ENCODE measurements at places on chromosomes 7 and 10.
A peak's percentile ranks its signal among the peaks of the same experiment; 100 is the strongest.

- DNase-seq: no peak
Measured at GRCh38 chr10:131925011-131925649, 24.3 kb downstream of the PPP2R2D start.

DNA sequence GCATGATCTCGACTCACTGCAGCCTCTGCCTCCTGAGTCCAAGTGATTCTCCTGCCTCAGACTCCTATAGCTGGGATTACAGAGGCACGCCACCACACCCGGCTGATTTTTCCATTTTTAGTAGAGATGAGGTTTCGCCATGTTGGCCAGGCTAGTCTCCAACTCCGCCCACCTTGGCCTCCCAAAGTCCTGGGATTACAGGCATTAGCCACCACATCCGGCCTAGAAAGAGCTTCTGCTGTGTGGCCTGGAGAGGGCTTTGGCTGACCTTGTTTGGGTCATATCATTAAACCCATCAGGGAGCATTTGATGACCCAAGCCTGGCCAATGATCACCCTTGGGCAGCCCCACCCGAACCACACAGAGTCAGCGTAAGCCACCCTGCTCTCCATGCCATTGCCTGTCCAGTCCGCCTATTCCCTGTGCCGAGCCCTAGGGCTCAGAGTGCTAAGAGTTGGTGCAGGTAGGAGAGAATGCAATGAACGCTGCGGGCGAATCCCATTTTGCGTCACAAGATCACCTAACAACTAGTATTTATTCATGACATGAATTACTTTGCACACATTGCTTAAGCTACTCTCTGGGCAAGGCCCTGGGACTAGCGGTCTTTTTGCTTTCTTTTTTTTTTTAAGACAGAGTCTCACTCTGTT is 22.3 kb upstream of the GDI2 start:
- no peak for DNase-seq

- DNase-seq: no peak
Measured at GRCh38 chr7:52917982-52918578, 117.4 kb upstream of the POM121L12 start.

- no peak for DNase-seq
Measured at GRCh38 chr10:18086746-18087145, 53.5 kb upstream of the CACNB2 start.

DNA sequence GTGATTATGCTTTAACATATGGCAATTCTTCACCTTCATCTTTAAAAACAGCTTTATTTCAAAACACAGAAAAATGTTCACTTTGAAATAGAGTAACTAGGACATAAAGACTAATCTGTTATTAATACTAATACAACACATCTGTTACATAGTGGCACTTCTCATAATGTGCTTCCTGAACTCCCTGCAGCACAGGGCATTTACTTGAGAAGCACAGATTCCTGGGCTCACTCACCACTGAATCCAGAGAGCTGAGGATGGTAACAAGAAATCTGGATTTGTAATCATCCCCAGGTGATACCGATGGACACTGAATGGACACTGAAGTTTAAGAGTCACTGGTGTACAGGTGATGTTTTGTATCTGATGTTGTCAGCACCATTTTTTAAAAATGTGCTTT is 96.1 kb downstream of the COL28A1 start:
- DNase-seq: no peak

DNA sequence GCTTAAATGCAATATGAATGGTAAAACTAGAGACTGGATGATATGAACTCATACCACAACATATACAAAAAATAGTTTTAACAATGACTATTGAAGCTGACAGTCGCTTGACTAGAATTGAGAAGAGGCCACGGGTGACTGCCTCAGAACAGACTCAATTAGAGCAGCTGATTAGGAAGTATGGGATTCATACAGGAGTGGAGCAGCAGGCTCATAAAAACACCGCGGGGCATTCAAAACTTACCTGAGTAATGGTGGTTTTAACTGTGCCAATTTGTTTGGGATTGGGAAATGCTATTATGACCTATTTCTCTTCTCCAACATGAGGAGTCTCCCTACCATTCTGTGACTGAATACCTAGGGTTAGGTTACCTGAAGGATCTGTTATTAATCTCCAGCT is 2.1 kb downstream of the CADPS2 start:
- DNase-seq: no peak

GRCh38 chr10:34547291-34547690 is 267.8 kb downstream of the PARD3 start:
- DNase-seq: peak; percentile 72

GRCh38 chr7:107659666-107660065 is 962 bp upstream of the SLC26A4 start:
- DNase-seq: no peak

DNA sequence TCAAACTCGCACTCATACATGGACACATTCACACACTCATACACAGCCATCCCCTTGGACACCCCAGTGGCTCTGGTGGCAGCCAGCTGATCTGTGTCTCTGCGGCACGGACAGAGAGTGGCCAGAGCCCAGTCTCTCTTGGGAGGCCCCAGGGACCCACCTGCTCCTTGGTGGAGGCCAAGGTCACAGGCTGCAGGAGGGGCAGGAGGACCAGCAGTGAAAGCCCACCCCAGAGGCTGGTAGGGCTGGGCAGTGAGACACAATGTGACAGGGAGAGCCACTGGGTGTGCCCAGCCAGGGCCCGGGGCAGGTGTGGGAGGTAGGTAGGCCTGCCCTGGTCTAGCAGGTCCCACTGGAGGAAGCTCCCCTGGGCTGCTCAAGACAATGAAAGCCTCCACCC is 18.5 kb downstream of the SHH start:
- no peak for DNase-seq

- DNase-seq: no peak
Measured at GRCh38 chr7:1646957-1647891, 22.9 kb upstream of the ELFN1 start.

DNA sequence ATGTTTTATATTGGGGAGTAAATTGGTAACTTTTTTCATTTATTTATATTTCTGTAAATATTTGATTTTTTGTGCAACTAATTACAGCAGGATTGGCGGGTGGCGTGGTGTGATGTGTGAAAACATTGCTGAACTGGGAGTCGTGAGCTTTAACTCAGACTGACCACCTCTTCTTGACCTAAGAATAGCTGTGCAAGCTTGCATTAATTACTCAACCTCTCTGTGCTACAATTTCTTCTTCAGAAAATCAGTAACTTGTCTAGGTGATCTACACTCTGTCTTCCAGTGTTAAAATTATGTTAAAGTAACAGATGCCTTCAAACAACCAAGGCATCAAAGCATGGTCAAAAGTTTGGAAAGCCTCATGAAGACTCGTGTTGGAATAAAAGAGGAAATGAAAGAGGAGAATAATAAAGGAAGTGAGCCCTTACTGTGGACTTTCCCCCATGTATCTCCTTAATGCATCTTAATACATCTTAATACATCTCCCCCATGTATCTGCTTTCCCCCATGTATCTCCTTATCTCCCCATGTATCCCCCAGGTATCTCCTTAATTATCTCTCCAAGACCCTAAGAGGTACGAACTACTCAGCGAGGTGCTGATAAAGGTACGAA is 71.2 kb downstream of the SVIL start:
- no peak for DNase-seq

DNA sequence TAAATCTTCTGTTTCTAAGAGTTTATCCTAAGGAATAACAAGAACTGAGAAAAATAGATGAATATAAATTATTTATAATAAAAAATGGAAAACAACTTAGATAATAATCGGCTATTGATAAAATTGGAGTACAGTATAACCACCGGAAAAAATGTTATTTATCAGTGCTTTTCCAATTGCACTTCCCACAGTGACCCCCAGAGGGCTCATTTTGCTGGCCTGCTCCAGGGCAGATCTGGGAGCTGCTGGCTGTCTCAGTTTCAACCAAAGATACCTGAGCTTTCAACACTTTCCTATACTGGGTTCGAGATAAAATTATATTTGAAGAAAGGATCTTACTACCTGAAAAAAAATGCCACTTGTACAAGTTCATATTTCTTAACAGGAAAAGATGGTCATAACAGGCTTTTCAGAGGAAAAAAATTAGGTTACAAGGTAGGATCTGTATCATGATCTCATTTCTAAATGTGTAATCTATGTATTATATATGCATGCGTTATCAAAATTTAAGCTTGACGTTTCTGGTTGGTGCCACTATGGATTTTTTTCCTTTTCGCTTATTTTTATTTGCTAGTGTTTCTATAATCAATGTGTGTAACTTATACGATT is 165.7 kb downstream of the NPSR1 start:
- no peak for DNase-seq

DNA sequence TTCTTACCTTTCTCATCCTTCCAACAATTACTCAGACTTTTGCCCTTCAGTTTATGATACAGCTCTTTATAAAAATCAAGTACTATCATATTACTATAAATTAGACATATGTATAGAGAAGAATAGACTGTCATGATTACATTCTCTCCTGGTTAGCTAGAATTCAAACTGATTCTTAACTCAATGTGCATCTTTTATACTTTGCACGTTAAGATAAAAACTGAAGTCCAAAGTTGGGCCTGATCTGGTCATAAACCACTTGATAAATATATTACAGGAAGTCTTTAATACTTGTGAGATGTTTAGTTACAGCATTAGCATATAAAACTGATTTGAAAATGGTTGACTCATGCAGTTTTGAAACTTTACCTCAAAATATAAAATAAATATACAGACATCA is 2.6 kb downstream of the AGR3 start:
- DNase-seq: no peak

- no peak for DNase-seq
Measured at GRCh38 chr10:27247441-27247840, 6.8 kb upstream of the ACBD5 start.

GRCh38 chr7:134827889-134828288 is 48.5 kb downstream of the CALD1 start:
- DNase-seq: no peak

GRCh38 chr10:110810625-110811024 is 61.1 kb upstream of the PDCD4 start:
- no peak for DNase-seq

- DNase-seq: no peak
Measured at GRCh38 chr10:127302343-127302742, 106.0 kb upstream of the INSYN2A start.

DNA sequence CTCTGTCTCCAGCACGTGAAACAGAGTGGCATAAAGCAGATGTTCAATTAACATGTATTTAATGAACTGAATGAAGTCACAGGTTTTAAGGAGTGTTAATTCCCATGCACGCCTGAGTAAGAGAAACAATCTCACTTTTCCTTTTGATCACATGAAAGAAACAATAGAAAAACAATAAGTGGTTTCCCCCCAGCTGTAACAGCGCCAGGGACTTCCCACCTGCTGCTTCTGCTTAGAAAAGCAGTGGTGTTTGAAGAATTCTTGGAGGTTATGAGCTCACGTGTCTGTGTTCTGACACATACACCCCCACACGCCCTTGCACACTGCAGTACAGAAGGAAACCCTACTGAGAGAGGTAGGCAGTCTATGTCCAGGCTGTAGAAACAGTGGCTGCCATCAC is 51.3 kb upstream of the FRMD4A start:
- no peak for DNase-seq

DNA sequence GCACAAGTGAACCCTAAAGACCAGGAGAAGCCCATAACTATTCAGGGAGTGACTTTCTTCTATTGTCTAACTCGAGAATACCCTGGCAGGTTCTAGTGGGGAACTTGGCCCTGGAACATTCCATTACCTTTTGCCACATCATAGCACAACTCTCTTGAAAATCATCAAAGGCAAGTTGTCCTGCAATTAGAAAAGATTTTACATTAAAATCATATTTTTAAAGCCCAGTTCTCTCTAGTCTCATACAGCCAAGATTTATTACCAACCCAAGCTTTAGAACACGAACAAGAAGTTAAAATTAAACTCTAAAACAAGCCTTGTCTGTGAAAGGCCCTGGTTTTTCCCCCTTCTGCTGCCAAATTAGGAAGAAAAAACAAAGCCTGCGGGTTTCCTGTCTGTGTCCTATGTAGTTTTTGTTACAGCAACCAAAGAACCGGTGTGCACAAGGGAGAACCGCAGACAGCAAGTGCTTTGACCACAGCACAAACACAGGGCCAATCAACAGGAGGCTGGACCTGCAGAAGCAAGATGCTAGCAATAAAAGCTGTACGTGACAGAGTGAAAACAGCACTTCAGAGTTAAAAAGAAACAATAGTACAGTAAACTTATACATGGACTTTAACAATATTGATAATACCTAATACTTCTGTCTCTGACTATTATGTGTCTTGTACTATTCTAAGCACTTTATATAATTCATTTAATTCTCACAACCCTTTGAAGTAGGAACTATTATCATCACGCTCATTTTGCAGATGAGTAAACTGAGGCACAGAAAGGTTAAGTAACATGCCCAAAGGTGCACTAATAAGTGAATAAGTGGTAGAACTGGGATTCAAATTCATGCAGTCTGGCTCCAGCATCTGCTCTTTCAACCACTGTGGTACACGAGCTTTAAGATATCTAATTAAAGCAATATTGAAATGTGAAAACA is 65.8 kb downstream of the STK17A start:
- DNase-seq: no peak

DNA sequence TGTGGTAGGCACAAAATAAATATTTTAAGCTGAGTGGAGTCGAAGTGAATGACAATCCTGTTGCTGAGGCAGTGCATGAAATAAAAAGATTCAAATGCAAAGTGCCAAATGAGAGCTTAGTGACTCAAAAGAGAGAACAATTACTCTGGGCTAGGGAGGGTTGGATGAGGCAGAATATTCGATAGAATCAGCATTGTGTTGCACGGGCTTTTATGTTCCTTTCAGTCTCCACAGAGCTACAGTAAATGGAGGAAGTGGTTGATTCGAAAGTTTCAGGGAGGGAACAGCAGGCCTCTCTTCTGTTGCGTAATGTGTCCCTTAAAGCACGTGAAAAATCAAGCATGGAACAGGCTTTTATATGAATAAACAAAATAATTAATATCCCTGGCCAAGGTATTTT is 599.3 kb upstream of the CELF2 start:
- no peak for DNase-seq

- DNase-seq: no peak
Measured at GRCh38 chr7:144027974-144028373, 20.8 kb upstream of the OR2A5 start.

GRCh38 chr7:40675741-40676140 is 540.9 kb downstream of the SUGCT start:
- no peak for DNase-seq

DNA sequence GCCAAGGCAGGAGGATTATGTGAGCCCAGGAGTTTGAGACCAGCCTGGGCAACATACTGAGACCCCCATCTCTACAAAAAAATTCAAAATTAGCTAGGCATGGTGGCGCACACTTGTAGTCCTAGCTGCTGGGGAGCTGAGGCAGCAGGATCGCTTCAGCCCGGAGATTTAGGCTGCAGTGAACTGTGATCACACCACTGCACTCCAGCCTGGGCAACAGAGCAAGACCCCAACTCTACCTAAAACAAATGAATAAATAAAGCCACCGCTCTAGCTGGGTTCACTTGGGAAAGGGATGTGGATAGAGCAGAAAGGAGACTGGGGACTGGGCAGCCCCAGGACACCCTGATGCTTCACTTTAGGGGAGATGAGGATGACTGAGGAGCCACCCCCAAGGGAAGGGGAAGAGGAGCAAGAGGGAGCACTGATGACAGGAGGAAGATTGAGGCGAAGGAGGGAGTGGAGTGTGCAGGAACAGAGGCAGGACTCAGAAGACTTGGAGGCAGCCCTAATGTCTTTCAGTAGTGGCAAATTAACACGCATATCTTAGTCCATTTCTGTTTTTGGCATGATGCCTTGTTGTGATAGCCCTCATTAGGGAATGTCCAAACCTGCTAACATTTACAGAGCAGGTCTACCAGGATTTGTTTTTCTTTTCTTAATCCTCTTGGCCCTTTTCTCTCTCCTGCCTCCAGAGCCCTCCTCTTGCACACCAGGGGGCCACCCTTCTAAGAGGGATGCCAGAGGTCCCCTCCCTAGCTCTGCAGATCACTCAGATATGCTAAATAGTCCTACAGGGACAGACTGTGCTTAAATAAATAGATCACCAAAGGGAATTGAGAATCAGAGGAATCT is 88.3 kb downstream of the C10orf105 start:
- no peak for DNase-seq

All from urinary bladder (tissue), 4 donors.